Muscle of arm (tissue), 14 donors: ENCODE measurements at places on chromosomes 6 and 20. TPM values are rescaled to one million over a fixed set of nuclear protein-coding genes. Genes with fewer than 3 reads are reported as not detected.

The OPN5 gene
- polyA plus RNA-seq = not detected

The SDCBP2 gene
- polyA plus RNA-seq = 1.4 TPM

The RAET1G gene
- not detected for polyA plus RNA-seq

The PTK7 gene
- polyA plus RNA-seq = 63.8 TPM

The PHACTR3 gene
- 7.7 TPM for polyA plus RNA-seq

The RAD21L1 gene
- not detected for polyA plus RNA-seq

The RAB44 gene
- polyA plus RNA-seq = not detected

The CLPSL1 gene
- not detected for polyA plus RNA-seq

The PI3 gene
- polyA plus RNA-seq = not detected

The TOX2 gene
- polyA plus RNA-seq = 6.4 TPM

The PROKR2 gene
- not detected for polyA plus RNA-seq

The ISM1 gene
- polyA plus RNA-seq = 1.9 TPM

The SMIM26 gene
- polyA plus RNA-seq = 89.0 TPM

The C6orf52 gene
- polyA plus RNA-seq = 1.8 TPM

The MCCD1 gene
- not detected for polyA plus RNA-seq

The SRF gene
- 41.0 TPM for polyA plus RNA-seq

The GPLD1 gene
- not detected for polyA plus RNA-seq

The CLVS2 gene
- polyA plus RNA-seq = 1.0 TPM

The FOXA2 gene
- not detected for polyA plus RNA-seq

The CEP85L gene
- 31.1 TPM for polyA plus RNA-seq

The HLA-DQB1 gene
- polyA plus RNA-seq = 2.6 TPM

The KCNS1 gene
- polyA plus RNA-seq = 0.10 TPM

The SLC23A2 gene
- 10.5 TPM for polyA plus RNA-seq

The CCNC gene
- 53.4 TPM for polyA plus RNA-seq

The SHLD1 gene
- polyA plus RNA-seq = 3.2 TPM

The TMEM14A gene
- 18.2 TPM for polyA plus RNA-seq

The PSORS1C2 gene
- not detected for polyA plus RNA-seq

The BEND6 gene
- 0.15 TPM for polyA plus RNA-seq

The UTRN gene
- polyA plus RNA-seq = 63.1 TPM

The SLC35D3 gene
- polyA plus RNA-seq = not detected

The PRKN gene
- polyA plus RNA-seq = 2.8 TPM

The TFAP2D gene
- not detected for polyA plus RNA-seq

The OXT gene
- not detected for polyA plus RNA-seq

The CLDN20 gene
- 0.63 TPM for polyA plus RNA-seq

The VGLL2 gene
- polyA plus RNA-seq = 99.6 TPM

The DPPA5 gene
- not detected for polyA plus RNA-seq

The TMEM217 gene
- 2.2 TPM for polyA plus RNA-seq

The PI16 gene
- 8.6 TPM for polyA plus RNA-seq

The LINC00237 gene
- not detected for polyA plus RNA-seq

The ZNF165 gene
- 0.70 TPM for polyA plus RNA-seq

The PDYN gene
- polyA plus RNA-seq = not detected

The VAPB gene
- 64.8 TPM for polyA plus RNA-seq

The SLC17A2 gene
- not detected for polyA plus RNA-seq

The PLCB1 gene
- 11.2 TPM for polyA plus RNA-seq

The GHRH gene
- polyA plus RNA-seq = not detected

The LYRM4 gene
- polyA plus RNA-seq = 18.5 TPM

The PAQR8 gene
- not detected for polyA plus RNA-seq

The LHFPL5 gene
- not detected for polyA plus RNA-seq

The BTBD9 gene
- 8.5 TPM for polyA plus RNA-seq

The FUT9 gene
- polyA plus RNA-seq = 0.12 TPM

The ESR1 gene
- 1.6 TPM for polyA plus RNA-seq

The HFE gene
- 7.8 TPM for polyA plus RNA-seq

The TPMT gene
- 8.3 TPM for polyA plus RNA-seq
